Activated T-cell treated with anti-CD3 and anti-CD28 coated beads, Interleukin-2, amount 50 U/mL, for 72 hours (primary cell): ENCODE measurements at places on chromosomes 1 and 21. TPM values are rescaled to one million over a fixed set of nuclear protein-coding genes. Genes with fewer than 3 reads are reported as not detected.

- H3K4me3 ChIP-seq: no peak overlapping the region
- DNase-seq: no peak
- H3K27me3 ChIP-seq: no peaks in the 10 kb centered on the region
- H3K4me1 ChIP-seq: no peaks in the 10 kb centered on the region
- H3K27ac ChIP-seq: no peak overlapping the region
These were observed 12.9 kb downstream of the PTPRU start for GRCh38 chr1:29249170-29249691.

- no peaks in the 10 kb centered on the region for H3K4me1 ChIP-seq
- no peak overlapping the region for H3K4me3 ChIP-seq
- no peak overlapping the region for H3K27ac ChIP-seq
- no peaks in the 10 kb centered on the region for H3K27me3 ChIP-seq
- DNase-seq: no peak
These were observed 843.9 kb downstream of the AMY1C start for GRCh38 chr1:104593413-104594187.

DNA sequence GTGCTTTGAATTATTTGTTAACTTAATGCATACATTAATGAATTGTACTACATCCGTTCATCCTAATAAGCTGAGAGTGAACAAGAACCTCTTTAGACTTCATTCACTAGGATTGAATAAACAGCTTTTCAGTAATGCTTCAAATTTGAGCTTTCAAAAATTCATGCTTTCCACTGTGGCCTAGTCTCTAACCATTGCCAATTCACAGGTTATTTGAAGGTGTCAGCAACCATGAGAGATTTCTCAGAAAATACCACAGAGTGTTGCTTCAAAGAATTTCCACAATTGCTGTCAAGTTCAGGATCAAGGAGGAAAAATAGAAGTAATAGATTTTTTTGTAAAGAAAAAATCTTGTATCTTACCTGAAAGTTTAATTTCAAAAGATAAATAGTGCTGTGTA is 72.7 kb downstream of the AK5 start:
- H3K27ac ChIP-seq: no peak overlapping the region
- peaks cover 1% of the 10 kb centered on the region for H3K36me3 ChIP-seq
- no peak for DNase-seq
- H3K4me1 ChIP-seq: peaks cover 9% of the 10 kb centered on the region

DNA sequence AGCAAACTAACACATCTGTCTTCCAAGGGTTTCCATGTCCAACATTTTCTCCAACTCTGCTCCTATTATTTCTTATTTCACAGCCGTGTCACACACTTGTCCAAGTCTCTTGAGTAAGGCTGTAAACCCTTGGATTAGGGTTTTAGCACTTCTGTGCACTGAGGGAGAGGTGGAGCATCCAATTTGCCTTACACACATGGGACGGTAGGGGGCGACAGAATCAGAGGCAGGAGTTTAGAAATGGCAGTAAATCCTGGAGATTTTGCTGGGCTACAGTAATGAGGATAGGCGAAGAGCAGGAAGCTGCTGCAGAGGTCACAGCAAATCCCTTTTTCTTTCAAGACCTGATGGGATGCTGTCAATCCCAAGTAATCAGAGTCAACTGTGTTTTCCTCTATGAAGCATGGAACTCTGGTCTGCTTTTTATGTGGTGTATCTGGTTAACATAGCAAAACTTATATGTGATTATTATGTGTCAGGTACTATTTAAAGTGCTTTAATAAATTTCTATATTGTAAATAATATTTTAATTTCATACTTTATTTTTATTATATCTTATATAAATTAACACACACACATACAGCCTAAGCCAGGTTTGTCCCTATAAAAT is 15.4 kb upstream of the LCE5A start:
- peak; percentile 49 for DNase-seq
- no peak overlapping the region for H3K4me3 ChIP-seq
- no peaks in the 10 kb centered on the region for H3K36me3 ChIP-seq
- no peaks in the 10 kb centered on the region for H3K4me1 ChIP-seq
- H3K27me3 ChIP-seq: peaks cover 6% of the 10 kb centered on the region

GRCh38 chr1:170460001-170460400 is 72.0 kb upstream of the GORAB start:
- no peak for DNase-seq
- H3K4me3 ChIP-seq: no peak overlapping the region
- H3K36me3 ChIP-seq: no peaks in the 10 kb centered on the region
- no peak overlapping the region for H3K27ac ChIP-seq

- no peak overlapping the region for H3K27ac ChIP-seq
- H3K4me1 ChIP-seq: no peaks in the 10 kb centered on the region
- H3K4me3 ChIP-seq: no peak overlapping the region
- no peaks in the 10 kb centered on the region for H3K36me3 ChIP-seq
- no peak for DNase-seq
These were observed 2.5 kb downstream of the DNMT3L start for GRCh38 chr21:44259082-44259705.

DNA sequence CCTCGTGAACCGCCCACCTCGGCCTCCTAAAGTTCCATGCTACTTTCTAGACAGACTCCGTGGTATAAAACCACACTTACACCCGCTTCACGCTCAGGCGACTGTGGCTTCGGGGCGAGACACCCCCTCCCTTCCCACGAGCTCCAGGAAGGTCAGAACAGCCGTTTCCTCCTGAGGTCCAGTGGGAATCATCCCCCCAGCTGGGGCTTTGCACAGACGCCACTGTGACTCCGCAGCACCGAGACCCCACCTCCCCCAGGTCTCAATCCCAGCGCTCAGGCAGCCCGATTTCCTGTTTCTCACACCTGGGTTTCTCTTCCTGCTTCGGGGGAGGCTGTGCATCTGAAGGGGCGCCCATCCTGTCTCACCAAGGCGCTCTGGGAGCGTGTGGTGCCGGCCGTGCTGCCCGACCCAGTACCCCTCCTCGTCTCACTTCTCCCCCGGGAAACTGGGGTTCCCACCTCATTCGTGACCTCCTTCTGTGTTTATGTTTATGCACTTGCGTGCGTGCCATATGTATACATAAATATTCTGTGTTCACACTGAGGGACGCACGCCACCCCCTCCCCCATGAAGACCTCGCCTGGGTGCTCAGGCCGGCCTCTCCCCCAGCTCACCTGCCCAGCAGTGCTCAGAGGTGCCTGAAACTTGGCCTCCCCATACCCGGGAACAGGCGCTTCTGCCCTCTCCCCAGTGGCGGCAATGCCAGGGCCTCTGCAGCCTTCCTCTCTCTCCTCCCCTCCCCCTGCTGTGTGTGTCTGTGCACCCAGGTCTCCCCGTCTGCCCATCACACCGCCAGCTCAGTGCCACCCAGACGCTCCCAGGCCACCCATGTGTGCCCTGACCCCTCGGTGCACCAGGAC is 14.6 kb downstream of the SLC35E2B start:
- H3K4me3 ChIP-seq: peak overlapping the region; percentile 86
- H3K36me3 ChIP-seq: peaks cover 12% of the 10 kb centered on the region
- DNase-seq: peak; percentile 52
- H3K4me1 ChIP-seq: peaks cover 25% of the 10 kb centered on the region

DNA sequence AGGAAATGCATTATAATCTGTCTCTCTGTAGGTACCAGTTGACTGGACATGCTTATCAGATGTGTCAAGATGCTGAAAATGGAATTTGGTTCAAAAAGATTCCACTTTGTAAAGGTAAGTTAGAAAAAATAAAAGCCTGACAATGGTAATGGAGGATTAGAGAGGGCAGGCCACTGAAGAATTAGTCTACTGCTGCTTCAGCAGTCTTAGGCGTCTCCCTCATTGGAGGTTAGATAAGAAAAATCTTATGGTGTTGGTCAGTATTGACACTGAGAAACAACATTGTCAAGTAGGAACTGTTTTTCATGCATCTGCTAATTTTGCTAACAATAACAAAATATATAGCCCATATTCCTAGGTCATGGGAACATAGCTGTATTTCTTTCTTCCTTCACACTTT is 20.1 kb downstream of the CR2 start:
- H3K27me3 ChIP-seq: peaks cover 5% of the 10 kb centered on the region
- H3K4me3 ChIP-seq: no peak overlapping the region
- no peaks in the 10 kb centered on the region for H3K36me3 ChIP-seq
- H3K4me1 ChIP-seq: peaks cover 11% of the 10 kb centered on the region

Gene FCER1G
- 3.7 TPM for total RNA-seq

Gene IFI44
- 77.5 TPM for total RNA-seq
